ENCODE measurements at places on chromosomes 12 and 14.

DNA sequence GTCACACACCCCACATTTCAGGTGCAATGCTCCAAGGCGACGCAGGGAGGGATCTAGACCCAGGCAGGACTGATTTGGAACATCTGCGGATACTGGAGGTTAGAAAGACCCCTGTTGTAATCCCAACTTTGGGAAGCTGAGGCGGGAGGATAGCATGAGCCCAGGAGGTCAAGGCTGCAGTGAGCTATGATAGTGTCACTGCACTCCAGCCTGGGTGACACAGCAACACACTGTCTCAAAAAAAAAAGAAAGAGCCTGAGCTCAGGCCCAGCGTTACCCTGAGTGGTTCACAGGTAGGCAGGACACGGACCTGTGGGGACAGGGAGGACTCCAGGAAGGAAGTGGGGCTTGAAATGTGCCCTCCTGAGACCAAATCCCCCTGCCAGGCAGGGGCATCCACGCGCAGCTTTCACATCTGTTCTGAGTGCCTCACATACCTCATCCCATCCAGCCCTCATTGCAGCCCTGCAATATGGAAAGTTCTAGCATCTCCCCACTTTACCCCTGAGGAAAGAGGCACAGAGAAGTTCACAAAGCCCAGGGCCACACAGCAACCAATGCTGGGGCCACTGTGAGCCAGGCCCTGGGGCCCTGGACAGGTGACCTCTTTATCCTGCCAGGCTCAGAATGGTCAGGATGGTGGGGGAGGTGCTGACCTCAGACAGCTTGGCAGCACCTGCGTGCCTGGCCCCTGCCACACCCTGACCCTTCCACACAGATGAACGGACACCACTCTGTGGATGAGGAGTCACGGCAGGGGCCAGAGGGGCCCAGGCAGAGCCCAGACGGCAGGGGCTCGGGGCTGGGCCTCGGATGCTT lies 34.1 kb downstream of the CCDC85C start:
- no peak for DNase-seq

GRCh38 chr14:95394297-95395097 lies 74.8 kb upstream of the CLMN start:
- DNase-seq = no peak

- no peak for DNase-seq
Measured at GRCh38 chr12:52901715-52902541, 2.9 kb downstream of the KRT8 start.

- DNase-seq = no peak
Measured at GRCh38 chr14:72128629-72129028, 196.4 kb downstream of the RGS6 start.

GRCh38 chr12:50073206-50073605 lies 11.9 kb upstream of the SMARCD1 start:
- DNase-seq = no peak

- peak; percentile 55 for DNase-seq
Measured at GRCh38 chr12:64171715-64172114, 50.4 kb downstream of the KICS2 start.

DNA sequence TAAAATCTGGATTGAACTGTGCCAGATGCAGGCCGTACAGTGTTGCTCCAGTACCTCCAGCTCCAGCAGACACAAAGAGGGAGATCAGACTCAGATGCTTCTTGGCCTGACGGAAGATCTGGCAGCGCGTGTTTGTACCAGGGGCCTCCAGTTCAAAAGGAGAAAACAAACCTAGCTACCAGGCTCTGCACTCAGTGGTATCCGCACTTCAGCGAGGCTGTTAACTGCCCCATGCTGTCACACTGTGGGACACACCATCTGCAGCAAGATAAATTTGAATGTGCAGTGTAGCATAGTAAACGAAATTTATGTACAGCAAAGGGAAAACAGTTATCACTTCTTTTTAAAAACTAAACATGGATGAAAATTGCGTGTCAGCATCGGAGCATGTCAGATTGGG lies 5.1 kb downstream of the DYNC1H1 start:
- no peak for DNase-seq

- DNase-seq = no peak
Measured at GRCh38 chr14:62015945-62016344, 253.7 kb downstream of the SNAPC1 start.

DNA sequence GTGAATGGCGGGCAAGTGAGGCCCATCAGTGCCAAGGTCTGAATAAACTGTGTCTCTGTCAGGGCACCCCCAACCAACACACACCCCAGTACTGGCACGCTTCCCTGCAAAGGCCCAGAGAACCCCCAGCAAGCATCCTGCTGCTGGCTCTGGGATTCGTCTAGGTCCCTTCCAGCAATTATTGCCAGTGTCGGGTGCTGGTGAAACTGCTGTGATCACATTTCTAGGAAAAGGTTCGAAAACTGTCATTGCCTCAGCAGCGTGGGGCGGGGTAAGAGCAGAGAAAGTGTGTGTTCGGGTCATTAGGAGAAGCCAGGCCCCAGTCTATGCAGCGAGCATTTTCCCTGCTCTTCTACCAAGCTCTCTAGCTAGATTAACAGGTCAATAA lies 2.5 kb downstream of the FAM222A start:
- no peak for DNase-seq

- DNase-seq = peak; percentile 32
Measured at GRCh38 chr12:26317942-26318575, 122.7 kb downstream of the SSPN start.

DNA sequence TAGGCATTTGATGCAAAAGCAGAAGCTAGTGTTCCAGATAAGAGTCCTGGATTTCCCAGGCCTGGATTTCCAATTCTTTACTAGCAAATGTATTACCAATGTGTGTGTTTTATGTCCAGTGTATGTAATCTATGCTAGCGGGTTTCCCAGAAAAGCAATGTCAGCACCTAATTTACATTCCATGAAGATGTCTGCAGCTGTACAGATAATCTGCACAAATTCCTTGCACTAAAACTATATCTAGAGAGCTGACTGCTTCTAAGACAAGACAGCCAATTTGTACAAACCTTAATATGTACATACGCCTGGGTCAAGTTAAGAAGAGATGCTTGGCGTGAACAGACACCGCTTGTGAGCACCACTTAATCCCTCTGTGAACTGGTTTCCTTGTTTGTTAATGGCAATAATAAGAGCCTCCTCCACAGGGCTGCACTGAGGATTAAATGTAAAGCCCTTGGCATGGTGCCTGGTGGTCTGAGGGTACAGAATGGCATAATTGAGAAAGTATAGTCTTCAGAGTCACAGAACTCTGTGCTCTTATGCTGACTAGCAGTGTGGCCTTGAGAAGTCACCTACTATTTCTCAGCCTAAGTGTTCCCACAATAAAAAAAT lies 185.6 kb downstream of the EPS8 start:
- DNase-seq = no peak

DNA sequence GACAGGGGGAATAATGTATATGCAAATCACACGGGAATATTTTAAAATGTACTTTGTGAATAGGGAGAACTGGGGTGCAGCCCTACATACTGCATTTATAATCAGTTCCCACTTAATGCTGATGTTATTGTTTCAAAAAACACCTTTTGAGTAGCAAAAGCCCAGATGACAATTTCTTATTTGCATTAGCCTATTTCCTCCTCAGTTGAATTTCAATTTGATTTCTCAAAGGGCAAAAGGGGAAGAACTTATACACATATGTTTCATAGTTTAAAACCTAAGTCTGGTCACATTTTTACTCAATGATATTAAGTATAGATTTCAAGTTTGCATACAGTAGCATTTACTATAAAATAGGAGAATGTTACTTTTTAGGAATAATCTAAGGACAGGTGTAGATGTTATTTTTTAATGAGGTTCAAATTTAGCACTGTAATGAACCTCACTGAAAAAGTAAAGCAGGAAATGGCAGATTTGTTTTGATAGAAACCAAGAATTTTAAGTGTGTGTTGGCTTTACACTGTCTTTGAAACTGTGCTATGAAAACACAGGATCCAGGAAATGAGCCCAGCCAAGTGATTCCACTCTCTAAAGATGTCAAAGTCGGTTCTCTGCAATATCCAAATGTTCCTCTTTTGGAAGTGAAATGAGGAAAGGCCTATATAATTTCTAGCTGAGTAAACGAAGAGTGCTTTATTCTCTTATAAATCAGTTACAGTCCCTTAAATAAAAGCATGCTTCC lies 367.4 kb downstream of the BTG1 start:
- DNase-seq = peak; percentile 3

DNA sequence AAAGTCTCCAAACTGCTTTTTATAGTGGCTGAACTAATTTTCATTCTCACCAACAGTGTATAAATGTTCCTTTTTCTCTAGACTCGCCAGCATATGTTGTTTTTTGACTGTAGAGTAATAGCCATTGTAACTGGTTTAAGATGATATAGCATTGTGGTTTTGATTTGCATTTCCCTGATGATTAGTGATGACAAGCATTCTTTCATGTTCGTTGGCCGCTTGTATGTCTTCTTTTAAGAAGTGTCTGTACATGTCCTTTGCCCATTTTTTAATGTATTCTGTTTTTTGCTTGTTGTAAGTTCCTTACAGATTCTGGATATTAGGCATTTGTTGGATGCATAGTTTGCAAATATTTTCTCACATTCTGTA lies 404.9 kb downstream of the FLRT2 start:
- no peak for DNase-seq

DNA sequence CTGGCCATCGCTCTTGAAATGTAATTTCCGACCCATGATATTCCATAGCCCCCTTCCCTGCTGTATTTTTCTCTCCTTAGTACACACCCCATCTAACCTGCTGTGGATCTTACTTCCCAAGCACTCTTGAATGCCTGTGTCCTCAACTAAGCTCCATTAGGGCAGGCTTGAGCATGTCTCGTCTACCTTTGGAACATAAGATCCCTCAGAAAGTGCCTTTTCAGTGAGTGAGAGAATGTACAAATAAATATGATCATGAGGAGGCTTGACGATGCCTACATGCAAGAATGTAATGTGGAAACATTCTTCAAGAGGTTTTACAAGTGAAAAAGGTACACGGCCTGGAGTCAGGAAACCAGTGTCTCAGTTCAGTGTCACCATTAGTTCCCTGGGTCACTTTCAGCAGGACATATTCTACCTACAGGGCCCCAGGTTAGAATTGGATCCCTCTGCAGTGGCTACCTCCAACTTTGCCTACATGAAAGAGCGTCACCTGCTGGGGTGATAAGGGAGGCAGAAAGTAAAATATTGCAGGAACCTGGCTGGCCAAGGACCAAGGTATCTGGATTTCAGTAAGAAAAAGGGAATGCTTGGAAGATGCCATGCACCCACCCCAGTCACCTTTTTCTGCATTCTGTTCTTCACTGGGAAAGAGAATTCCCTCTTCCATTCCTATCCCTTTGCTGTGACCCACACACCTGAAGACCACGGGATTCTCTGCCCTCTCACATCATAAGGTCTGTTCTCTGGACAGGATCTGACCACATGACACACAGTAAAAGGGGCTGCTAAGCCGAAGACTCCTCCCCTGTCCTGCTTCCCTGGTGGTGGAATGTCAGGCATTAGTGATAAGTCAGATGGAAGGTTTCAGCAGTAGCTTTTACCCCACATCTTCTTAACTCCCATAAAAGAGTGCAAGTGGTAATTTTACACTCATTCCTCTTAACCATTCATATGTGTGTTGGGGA lies 24.6 kb upstream of the SERPINA1 start:
- DNase-seq = no peak

DNA sequence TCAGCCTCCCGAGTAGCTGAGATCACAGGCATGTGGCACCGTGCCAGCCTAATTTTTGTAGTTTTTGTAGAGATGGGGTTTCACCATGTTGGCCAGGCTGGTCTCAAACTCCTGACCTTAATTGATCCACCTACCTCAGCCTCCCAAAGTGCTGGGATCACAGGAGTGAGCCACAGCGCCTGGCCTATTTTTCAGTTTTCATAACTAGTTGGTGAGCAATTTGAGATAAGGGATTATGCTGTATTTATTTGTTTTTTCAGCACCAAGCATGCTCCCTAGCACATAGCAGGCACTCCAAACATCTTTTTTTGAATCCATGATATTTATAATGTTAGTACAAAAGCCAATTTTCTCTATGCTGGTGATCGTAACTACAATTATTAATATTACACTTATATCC lies 541.2 kb downstream of the SNAPC1 start:
- no peak for DNase-seq

- peak; percentile 78 for DNase-seq
Measured at GRCh38 chr12:6606331-6607131, 648 bp downstream of the CHD4 start.

DNA sequence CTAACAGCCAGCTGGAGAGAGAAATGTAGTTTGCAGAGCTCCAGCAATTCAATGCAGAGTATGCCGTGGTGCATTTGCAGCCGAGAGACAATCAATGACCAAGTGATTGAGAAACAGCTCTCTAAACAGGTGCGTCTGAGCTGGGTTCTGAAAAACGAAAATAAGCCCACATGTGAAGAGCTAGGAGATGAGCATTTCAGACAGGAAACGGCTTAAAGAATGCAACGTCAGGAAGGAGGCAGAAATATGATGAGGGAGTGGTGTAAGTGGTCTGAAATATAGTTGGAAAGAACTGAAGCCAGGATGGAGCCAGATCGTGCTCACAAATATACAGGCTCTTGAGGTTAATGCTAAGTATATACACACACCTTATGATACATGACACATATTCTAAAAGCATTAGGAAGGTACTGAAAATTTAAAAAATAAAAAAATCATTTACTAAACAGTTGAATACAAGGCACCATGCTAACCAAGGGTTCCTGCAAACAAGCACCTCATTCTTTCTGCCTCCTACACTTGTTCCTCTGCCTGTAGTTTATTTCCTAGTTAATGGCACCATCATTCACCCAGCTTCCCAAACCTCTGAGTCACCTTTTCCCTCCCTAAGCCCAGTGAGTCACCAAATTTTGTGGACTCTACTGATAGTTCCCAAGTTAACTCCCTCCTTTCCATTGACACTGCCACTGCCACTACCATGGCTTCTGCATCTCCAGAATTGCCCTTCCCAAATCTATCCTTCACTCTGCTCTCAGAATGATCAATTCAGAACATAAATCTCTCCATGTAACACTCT lies 2.3 kb upstream of the GARIN2 start:
- DNase-seq = peak; percentile 77

DNA sequence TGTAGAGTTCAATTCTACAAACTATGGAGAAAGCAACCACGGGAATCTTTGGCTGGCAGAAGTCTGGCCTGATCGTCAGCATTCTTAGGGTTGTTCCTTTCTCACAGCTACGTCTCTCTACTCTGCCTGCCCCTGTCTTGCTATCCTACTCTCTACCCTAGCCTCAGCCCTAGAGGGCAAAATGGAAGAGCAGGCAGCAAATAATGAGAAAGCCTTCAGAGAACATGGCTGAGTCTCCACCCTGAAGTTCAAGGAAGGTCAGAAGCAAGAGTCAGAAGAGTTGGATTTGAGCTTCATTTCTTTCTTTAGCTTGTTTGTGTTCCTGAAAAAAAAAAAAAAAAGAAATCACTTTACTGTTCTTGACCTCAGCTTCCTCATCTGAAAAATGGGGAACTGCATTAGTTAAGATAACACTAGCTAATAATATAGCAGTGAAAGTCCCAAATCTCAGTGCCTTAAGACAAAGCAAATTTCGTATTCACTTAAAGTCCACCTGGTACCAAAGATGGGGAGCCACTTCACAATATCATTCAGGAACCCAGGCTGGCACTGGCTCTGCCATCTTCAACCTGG lies 50.2 kb upstream of the CCND2 start:
- no peak for DNase-seq

GRCh38 chr12:109709401-109709991 lies 4.1 kb upstream of the FAM222A start:
- no peak for DNase-seq

- peak; percentile 75 for DNase-seq
Measured at GRCh38 chr14:92646952-92647796, 101.3 kb downstream of the LGMN start.

Data from GM03348 (cell line).